ENCODE measurements at places on chromosomes 11 and 22. TPM values are rescaled to one million over a fixed set of nuclear protein-coding genes. Genes with fewer than 3 reads are reported as not detected.

MOGAT2 gene
- total RNA-seq, result not detected

LARGE2 gene
- total RNA-seq, result not detected

LSP1 gene
- total RNA-seq, result 0.66 TPM

KDM4D gene
- total RNA-seq, result 0.36 TPM

PYGM gene
- 8.8 TPM for total RNA-seq

MISFA gene
- 0.52 TPM for total RNA-seq
